ENCODE measurements at places on chromosomes 13 and 19.
A peak's percentile ranks its signal among the peaks of the same experiment; 100 is the strongest.

DNA sequence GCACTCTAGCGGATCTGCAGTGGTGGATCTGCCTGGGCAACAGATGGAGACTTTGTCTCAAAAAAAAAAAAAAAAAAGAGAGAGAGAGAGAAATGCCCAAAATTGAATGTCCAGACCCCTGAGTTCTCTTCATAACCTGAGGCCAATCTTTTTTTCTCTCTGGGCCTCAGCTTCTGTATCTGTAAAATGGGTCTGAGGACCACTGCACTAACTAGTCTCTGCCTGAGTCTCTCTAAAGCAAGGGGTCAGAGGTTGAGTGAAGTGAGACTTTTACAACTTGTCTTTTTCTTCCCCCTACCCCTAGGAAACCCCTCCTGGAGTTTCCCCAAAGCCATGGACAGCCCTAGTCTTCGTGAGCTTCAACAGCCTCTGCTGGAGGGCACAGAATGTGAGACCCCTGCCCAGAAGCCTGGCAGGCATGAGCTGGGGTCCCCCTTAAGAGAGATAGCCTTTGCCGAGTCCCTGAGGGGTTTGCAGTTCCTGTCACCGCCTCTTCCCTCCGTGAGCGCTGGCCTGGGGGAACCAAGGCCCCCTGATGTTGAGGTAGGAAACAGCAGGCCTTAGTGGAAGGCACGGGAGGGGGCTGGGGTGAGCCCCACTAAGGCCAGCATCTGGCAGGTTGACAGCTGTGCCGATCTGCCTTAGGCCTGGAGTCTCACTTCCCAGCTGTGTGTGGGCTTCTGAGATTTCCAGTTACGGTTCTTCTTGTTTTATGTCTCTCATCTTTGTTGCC lies 1.8 kb downstream of the TMEM91 start:
- DNase-seq, result no peak

GRCh38 chr19:52665529-52665928 lies 27.4 kb upstream of the ZNF83 start:
- DNase-seq, result no peak

- DNase-seq, result no peak
Measured at GRCh38 chr13:90577726-90578125, 769.8 kb upstream of the MIR17HG start.

DNA sequence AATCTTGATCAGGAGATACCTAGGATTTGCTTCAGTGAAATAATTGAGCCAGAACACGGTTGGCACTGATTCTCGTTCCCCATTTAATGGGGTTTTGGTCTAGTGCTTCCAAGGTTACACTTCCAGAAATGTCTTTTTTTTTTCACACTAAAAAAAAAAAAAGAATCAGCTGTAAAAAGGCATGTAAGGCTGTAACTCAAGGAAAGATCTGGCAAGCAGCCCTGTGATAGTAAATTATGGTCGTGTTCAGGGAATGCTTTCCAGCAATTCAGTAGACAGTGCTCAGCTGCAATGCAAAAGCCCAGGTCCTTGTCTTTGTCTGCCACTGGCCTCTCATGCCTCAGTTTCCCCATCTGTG lies 27.2 kb upstream of the NDUFS7 start:
- DNase-seq, result no peak

DNA sequence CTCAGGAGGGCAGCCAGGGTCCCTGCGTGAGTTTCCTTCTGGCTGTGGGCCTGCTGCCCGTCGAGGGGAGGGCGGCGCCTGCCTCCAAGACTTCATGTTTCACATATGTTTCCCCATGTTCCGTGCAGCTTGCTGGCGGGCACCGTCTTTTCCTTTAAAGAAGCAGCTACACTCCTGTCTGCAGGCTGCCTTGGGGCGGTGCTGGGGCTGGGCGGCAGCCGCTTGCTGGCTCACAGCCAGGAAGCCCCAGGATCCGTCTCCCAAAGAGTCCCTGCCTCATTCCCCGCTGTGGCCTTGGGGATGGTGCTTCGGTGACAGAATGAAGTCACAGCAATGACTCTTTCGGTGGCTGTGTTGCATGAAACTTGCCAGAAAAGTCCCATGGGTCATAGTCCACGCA lies 24.9 kb downstream of the PIAS4 start:
- DNase-seq, result no peak

DNA sequence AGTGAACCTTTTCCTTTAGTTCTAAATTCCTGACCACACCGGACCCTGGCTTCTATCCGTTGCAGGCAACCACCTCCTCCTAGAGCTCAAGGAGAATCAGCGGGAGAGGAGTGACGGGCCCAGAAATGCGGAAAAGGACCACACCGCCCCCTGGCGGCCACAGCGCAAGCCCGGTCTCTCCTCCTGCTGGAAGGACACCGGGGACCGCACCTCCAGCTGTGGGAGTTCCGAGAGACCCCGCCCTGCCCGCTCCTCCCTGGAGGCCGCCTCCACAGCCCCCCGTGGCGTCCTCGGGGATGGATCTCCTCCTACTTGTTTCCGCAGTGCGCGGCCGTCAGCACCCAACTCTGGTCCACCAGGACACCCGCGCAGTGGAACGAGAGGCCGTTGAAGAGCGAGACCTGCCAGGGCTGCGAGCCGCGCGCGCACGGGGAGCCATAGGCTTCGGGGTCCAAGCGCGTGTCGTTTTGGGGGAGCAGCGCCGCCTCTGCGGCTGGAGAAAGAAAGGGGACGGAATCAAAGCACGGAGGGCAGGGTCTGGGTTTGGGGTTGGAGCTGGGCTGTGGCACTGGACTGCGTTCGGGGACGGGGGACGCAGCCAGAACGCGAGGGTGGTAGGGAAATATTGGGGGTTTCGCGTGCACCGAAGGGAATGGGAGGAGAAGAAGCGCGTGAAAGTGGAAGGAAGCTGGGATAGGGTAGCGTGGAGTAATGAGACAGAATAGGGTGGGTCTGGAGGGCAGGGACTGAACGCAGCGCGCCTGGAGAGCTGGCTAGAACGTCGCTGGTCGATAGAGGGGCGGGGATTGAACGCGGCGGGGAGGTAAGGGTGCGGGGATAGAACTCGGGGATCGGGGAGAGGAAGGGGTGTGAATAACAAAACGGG lies 2.5 kb downstream of the KLK10 start:
- DNase-seq, result peak; percentile 46

- no peak for DNase-seq
Measured at GRCh38 chr13:40598569-40598968, 67.9 kb downstream of the FOXO1 start.

- no peak for DNase-seq
Measured at GRCh38 chr19:5954293-5954692, 23.6 kb downstream of the RANBP3 start.

- DNase-seq, result peak; percentile 53
Measured at GRCh38 chr19:52170863-52171320, 529 bp downstream of the ZNF836 start.

GRCh38 chr13:35621989-35622388 lies 145.5 kb upstream of the MAB21L1 start:
- DNase-seq, result peak; percentile 48

DNA sequence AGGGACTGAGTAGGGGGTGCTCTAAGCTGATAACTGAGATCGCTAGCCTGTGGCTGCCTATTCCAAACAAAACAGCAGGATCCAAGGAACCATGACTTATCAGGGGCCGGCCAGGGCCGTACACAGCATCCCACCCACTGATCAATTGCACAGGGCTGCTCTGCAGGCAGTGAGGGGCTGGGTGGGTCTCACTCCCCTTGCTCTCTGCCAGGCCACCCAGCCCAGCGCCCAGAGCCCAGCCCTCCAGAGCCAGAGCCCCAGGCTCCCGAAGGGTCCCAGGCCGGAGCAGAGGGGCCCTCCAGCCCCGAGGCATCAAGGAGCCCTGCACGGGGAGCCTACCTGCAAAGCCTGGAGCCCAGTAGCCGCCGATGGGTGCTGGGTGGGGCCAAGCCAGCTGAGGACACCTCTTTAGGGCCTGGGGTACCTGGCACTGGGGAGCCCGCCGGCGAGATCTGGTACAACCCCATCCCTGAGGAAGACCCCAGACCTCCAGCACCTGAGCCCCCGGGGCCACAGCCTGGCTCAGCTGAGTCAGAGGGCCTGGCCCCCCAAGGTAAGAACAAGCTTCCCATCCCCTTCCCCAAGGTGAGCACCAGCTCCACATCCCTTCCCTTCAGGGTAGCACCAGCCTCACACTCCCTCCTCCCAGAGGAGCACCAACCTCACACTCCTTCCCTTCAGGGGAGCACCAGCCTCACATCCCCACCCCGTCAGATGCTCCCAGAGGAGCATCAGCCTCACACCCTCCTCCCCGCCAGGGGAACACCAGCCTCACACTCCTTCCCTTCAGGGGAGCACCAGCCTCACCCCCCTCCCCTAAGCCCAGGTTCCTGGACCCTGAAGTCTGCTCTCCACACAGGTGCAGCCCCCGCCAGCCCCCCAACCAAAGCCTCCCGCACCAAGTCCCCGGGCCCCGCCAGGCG lies 1.9 kb downstream of the SYDE1 start:
- no peak for DNase-seq

GRCh38 chr13:75879656-75880055 lies 243.5 kb downstream of the LMO7 start:
- no peak for DNase-seq

- no peak for DNase-seq
Measured at GRCh38 chr13:60662595-60662994, 265.6 kb downstream of the TDRD3 start.

- DNase-seq, result no peak
Measured at GRCh38 chr19:7873304-7874075, 700 bp downstream of the PRR36 start.

DNA sequence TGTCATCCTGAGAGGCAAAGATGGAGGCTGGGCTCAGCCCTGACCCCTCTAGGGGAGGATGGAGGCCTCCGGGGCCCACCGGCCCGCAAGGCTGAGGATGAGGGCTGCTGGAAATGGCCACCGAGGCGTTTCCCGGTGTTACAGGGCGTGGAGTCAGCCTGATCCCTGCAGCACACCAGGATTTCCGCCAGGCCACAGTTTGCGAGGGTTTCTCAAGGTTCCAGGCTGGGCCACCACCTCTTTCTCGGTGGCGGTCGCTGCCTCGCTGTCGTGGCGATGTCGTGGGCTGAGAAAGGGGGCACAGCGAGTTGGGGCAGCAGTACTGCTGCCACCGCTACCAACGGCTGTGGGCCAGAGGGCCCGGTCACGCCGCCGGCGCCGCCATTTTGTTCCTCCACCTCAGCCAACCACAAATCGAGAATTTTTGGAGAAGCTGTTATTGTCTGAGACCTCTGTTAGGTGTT lies at the start of gene CSNK1A1L:
TSS of gene CSNK1A1L (minus strand) at position 414 of the 464 bp plus-strand sequence. CDS start at position 6, 408 bp downstream.
- no peak for DNase-seq

GRCh38 chr19:45558399-45558878 lies 26.2 kb downstream of the OPA3 start:
- DNase-seq, result peak; percentile 57

DNA sequence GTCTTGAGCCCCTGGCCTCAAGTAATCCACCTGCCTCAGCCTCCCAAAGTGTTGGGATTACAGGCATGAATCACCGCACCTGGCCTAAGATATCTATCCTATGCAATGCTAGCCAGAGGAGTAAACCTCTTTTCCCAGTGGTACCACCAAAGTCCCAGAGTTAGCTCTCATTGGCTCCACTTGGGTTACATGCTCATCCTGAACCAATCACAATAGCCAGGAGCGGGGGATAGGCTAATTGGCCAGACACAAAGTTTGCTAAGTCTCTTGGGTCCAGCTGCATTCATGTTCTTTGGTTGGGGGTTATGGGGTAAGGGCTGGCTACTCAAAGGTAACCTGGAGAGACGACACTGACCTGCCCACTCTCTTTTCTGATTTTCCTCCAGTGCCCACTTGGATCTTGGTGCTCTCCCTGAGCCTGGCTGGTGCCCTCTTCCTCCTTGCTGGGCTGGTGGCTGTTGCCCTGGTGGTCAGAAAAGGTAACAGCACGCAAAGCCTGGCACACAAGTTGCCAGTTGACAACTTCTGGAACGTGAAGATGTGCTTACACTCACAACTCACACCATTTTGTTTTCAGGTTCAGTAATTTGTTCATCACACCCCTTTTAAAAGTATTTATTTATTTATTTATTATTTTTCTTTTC lies 7.8 kb downstream of the C19orf38 start:
- DNase-seq, result peak; percentile 32

GRCh38 chr13:32254916-32255723 lies 60.0 kb downstream of the ZAR1L start:
- DNase-seq, result no peak

- DNase-seq, result peak; percentile 77
Measured at GRCh38 chr19:3618144-3618810, 8.3 kb downstream of the CACTIN start.

- no peak for DNase-seq
Measured at GRCh38 chr13:44693156-44693764, 117.1 kb upstream of the TSC22D1 start.

GRCh38 chr19:23800271-23800670 lies 41.6 kb upstream of the ZNF681 start:
- no peak for DNase-seq

DNA sequence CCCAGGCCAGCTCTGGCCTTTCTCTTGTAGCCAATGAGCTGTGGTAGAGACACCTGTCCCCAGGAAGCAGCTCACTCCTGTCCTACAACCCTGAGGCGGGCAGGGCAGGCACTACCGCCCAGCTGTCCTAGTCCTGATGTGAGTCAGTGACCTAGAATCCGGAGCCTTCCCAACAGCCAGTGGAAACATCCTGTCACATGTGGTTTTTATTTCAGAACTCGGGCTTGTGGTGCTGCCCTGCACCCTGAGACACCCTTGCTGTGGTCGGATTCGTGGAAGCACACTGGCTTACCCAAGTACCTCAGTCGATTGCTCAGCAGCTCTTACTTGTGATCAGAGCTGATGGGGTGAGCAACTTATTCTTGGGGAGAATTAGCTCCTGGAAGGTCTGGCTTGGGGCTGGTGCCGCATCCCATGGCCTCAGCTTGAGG lies 83.6 kb upstream of the ARHGEF7 start:
- DNase-seq, result peak; percentile 84

DNA sequence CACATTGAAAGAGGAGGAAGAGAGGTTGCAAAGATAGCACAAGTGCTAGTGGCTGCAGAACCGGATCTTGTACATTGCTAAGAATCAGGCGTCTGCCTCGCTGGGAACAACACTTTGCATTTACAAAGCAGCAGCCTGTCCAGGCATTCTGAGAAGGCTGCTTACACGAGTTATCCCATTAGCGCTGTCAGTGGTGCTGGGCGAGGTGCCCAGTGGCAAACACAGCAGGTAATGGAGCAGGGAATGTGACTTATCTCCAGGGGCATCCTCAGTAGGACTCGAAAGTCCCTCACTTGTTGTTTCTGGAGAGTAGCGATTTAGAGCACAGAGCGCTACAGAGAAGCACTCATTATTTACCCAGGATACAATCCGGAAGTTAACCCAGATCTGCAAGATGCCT lies 209.6 kb downstream of the OLFM4 start:
- DNase-seq, result no peak

- DNase-seq, result no peak
Measured at GRCh38 chr13:27988520-27988919, at the start of gene URAD. TSS of gene URAD (minus strand) at chr13:27988693. CDS start at chr13:27988637, 56 bp downstream.

DNA sequence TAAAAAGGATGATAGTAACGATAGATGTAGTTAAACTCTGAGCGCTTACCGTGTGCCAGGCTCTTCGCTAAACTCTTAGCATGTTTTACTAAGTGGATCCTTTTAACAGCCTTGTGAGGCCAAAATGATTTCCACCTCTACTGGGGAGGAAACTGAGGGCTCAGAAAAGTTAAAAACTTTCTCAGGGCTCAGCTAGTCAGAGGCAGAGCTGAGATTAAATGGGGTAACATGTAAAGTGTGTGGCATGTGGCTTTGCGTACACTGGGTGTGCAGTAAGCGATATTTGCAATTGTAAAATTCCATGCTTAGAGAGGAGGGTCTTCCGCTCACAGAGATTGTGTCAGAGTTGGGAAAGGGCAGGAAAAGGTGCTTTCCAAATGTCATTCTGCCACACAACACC lies 1.7 kb downstream of the U2AF2 start:
- no peak for DNase-seq
